Heart right ventricle (tissue), 16 donors: ENCODE measurements at places on chromosomes 5 and 9. TPM values are rescaled to one million over a fixed set of nuclear protein-coding genes. Genes with fewer than 3 reads are reported as not detected.

- no peaks in the 10 kb centered on the region for H3K36me3 ChIP-seq
- DNase-seq = no peak
- H3K27ac ChIP-seq = no peak overlapping the region
- H3K4me3 ChIP-seq = no peak overlapping the region
Observed at GRCh38 chr5:54325610-54326311, 15.4 kb upstream of the ARL15 start.

P4HA2 gene
- 27.2 TPM for polyA plus RNA-seq

DNA sequence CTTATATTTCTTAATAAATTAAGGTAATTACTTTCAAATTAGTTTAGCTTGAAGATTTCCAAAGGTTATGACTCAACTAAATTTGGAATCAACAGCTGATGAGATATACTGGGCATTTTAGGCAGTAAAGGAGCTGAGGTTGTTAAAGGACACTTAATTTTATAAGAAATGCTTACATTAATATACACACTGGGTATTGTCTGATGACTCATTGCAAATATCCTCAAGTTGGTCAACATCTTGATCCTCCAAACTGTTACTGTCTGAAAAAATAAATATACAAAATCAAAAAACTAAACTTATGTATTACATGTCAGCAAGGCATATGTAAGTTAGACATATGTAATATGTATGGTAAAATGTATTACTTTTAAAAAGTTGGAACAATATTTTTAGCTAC lies 3.4 kb downstream of the GFM2 start:
- H3K36me3 ChIP-seq = peaks cover 5% of the 10 kb centered on the region
- H3K27ac ChIP-seq = no peak overlapping the region
- peaks cover 36% of the 10 kb centered on the region for H3K4me1 ChIP-seq
- H3K27me3 ChIP-seq = no peaks in the 10 kb centered on the region
- no peak overlapping the region for H3K4me3 ChIP-seq

PLK2 gene
- 35.3 TPM for polyA plus RNA-seq

GRCh38 chr9:3441197-3441816 lies 84.5 kb downstream of the RFX3 start:
- no peak overlapping the region for H3K27ac ChIP-seq
- H3K4me1 ChIP-seq = no peaks in the 10 kb centered on the region
- no peaks in the 10 kb centered on the region for H3K27me3 ChIP-seq
- H3K4me3 ChIP-seq = no peak overlapping the region

DNA sequence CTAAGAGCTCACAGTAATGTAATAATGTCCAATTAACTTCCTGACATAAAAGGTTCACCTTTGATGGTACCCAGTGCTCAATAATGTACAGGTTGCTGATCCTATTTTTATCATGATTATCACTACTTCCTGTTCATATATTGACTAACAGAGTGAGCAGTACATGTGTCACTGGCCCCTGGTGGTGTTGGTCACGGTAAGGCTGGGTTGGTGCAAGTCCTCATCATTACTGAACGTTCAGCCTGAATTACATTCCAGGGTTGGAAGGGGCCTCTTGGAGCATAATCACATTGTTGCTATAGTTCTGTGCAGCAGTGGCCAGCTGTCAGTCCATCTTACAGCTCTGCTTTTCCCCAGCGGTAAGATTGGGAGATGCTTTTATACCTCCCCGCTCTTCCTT lies 24.2 kb upstream of the CKMT2 start:
- no peak overlapping the region for H3K27ac ChIP-seq
- H3K27me3 ChIP-seq = no peaks in the 10 kb centered on the region
- H3K4me3 ChIP-seq = no peak overlapping the region
- H3K4me1 ChIP-seq = no peaks in the 10 kb centered on the region
- DNase-seq = no peak

DNA sequence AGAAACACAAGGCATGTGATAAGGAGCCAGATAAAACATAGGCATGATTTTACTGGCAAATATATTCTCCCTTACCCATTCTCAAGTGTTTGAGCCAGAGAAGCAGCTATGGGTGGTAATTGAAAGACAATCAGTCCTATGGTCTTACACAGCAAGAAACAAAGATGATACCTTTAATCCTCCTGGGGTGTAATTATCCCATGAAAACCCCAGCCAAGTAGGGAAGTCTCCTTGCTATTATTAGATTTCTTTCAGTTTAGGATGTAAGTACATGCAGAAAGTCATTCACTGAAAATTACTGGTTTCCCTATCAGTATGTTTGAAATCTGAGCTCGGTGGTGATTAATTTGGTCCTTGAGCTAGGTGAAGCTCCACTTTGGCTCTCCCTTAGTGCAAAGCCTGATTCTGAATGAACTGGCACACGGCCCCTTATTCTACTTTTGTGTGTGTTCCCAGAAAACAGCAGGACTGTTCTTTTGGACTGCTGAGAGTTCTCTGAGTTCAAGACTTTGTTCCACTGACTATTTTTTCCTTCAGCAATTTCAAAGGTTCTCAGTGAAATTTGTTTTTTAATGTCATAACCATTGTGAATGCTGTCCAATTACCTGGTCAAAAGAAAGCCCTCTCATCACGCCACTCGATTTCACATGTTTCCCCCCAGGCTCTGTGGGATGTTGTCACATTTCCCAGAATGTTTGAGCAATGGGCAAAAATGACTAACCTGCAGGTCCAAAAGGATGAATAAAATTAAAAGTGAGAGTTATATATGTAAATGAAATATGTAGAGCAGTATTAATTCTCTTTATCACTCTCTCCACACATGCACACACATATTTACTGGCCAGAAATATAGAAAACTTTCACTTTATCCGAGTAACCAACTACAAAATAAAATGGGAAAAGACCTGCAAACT lies 343.0 kb downstream of the RAB3C start:
- H3K4me1 ChIP-seq = peaks cover 47% of the 10 kb centered on the region
- no peak for DNase-seq
- no peaks in the 10 kb centered on the region for H3K36me3 ChIP-seq
- no peaks in the 10 kb centered on the region for H3K27me3 ChIP-seq
- H3K27ac ChIP-seq = no peak overlapping the region

IFNK gene
- not detected for polyA plus RNA-seq

MAML1 gene
- 9.4 TPM for polyA plus RNA-seq

- peak; percentile 93 for DNase-seq
- H3K27ac ChIP-seq = peak within 1 kb of the TSS; percentile 81
- peak within 1 kb of the TSS; percentile 97 for H3K4me3 ChIP-seq
- no peaks in the 10 kb centered on the region for H3K36me3 ChIP-seq
- H3K4me1 ChIP-seq = peaks cover 56% of the 10 kb centered on the region
- peaks cover 5% of the 10 kb centered on the region for H3K27me3 ChIP-seq
Observed at GRCh38 chr9:113150670-113151611, at the start of gene SLC31A2. TSS of gene SLC31A2 (plus strand) at chr9:113151007. CDS start at chr9:113151075, 68 bp downstream.

- no peak overlapping the region for H3K4me3 ChIP-seq
- H3K4me1 ChIP-seq = no peaks in the 10 kb centered on the region
- no peaks in the 10 kb centered on the region for H3K36me3 ChIP-seq
- DNase-seq = no peak
- H3K27me3 ChIP-seq = no peaks in the 10 kb centered on the region
- no peak overlapping the region for H3K27ac ChIP-seq
Observed at GRCh38 chr5:103927739-103928138, 365.1 kb upstream of the NUDT12 start.

ABLIM3 gene
- 53.6 TPM for polyA plus RNA-seq

DNA sequence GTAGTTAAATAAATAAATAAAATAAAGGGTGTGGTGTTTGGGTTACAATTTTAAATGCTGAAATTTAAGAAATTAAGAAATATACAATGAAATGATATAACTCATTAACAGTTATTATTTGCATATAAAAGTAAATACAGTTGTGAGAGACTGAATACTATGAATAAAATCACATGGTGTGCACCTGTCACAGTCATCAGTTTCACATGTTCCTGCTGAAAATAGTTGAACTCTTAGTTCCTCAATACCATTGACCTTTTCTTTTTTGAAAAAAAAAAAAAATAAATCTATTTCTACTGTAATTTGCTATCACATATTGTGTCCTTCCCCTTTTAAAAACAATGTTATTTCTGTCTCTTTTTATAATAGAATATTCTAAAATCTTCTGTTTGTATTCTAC lies 130.9 kb upstream of the CHD1 start:
- H3K4me1 ChIP-seq = peaks cover 15% of the 10 kb centered on the region
- no peak for DNase-seq
- no peaks in the 10 kb centered on the region for H3K27me3 ChIP-seq
- H3K4me3 ChIP-seq = no peak overlapping the region
- H3K27ac ChIP-seq = no peak overlapping the region
